Gastroesophageal sphincter (tissue), 4 donors: ENCODE measurements at places on chromosomes 3 and 15. TPM values are rescaled to one million over a fixed set of nuclear protein-coding genes. Genes with fewer than 3 reads are reported as not detected.

GRCh38 chr3:126445506-126445905, 30.2 kb downstream of the ZXDC start:
- no peak for ATAC-seq

- no peak for ATAC-seq
Measured at GRCh38 chr3:22996920-22997571, 206.1 kb upstream of the UBE2E2 start.

- ATAC-seq = no peak
Measured at GRCh38 chr3:161263057-161263456, 41.9 kb downstream of the NMD3 start.

GRCh38 chr15:84883916-84884781, at the start of gene SLC28A1:
Gene SLC28A1, plus strand, starts transcription at chr15:84884662. Its CDS starts 3,099 bp downstream, at chr15:84887761.
- ATAC-seq = no peak

GRCh38 chr15:38696109-38696727, 131.6 kb upstream of the RASGRP1 start:
- no peak for ATAC-seq

- no peak for ATAC-seq
Measured at GRCh38 chr3:115042351-115042750, 104.7 kb downstream of the ZBTB20 start.

The GREM1 gene
- total RNA-seq = 202 TPM

GRCh38 chr3:22951910-22952309, 251.2 kb upstream of the UBE2E2 start:
- peak; percentile 50 for ATAC-seq

The ZNF660 gene
- total RNA-seq = 5.0 TPM

DNA sequence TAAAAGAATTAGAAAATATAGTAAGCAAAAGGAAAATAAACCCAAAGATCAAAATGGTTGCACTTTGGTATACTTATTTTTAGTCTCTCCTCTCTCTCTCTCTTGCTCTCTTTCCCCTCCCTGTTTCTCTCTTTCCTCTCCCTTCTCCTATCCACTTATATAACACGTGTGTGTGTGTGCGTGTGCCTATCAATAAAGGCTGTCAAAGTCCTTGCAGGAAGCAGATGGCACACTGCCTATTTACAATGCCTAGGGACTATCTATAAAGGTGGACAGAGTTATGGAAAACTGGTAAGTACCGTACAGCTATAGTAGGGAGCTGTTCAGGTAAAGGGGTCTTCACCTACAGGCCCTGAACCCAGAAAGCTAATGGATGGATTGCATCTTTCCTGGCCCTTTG, 161.6 kb downstream of the SQOR start:
- ATAC-seq = no peak
